CD4-positive, alpha-beta T cell treated with Interleukin-17A for 4 hours (primary cell): ENCODE measurements at places on chromosomes 4 and X.

DNA sequence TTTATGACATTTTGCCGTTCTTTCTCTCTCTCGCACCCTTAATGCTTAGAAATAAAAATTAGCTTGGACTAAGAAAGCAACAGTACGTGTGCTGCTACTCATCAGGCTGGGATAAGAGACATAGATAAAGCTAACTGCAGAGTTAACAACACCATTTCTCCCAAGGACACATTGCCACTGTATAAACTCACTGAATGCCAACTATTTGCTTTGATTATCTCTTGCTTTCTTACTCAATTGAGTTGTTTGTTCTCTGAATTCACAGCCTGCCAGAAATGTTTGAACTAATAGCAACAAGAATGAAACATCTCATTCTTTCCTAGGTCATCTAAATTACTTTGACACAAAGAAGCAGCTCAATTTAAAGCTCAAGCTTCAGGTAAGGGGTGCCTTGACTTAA is 34.6 kb downstream of the F8 start:
- no peak for DNase-seq

DNA sequence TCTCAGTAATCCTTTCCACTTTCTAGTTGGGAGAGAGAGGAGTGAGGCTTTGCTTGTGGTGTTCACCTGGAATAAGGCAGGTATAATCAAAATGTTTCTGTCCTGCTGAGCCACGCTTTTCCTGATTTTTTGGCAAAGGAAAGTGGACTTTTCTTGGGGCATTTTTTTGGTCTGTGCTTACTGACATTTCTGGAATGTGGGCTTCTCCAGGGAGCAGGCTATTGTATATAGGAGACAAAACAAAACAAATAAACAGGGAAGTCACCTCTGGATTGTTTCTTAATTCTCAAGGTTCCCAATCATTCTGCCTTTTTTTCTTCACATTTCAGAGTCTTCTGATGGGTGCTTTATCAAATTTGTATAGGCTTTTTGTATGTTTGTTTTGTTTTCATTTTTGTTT is 25.7 kb upstream of the RP2 start:
- DNase-seq: no peak

- DNase-seq: no peak
These were observed 488.9 kb upstream of the FAT1 start for GRCh38 chr4:187212446-187213080.

DNA sequence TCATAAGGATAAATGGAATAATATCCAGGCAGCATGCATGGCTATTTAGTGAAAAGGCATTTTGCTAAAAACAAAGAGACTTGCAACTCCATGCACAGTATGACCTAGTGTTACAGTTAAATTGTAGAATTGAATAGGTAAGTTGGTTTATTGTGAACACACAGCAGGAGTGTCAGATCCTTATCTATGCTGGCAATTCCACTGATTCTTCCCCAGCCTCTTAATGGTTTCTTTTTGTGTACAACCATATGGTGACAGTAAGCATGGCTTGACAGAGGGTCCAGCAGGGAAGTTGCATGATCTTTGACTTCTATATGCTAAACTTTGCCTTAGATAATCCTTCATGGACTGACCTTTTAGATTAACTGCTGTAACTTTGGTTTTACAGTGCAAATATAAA is 936.6 kb upstream of the EPHA5 start:
- DNase-seq: no peak

GRCh38 chr4:130449741-130450140 is 1353.8 kb downstream of the C4orf33 start:
- DNase-seq: no peak

- DNase-seq: no peak
These were observed 47.9 kb upstream of the PGRMC2 start for GRCh38 chr4:128335541-128335940.

DNA sequence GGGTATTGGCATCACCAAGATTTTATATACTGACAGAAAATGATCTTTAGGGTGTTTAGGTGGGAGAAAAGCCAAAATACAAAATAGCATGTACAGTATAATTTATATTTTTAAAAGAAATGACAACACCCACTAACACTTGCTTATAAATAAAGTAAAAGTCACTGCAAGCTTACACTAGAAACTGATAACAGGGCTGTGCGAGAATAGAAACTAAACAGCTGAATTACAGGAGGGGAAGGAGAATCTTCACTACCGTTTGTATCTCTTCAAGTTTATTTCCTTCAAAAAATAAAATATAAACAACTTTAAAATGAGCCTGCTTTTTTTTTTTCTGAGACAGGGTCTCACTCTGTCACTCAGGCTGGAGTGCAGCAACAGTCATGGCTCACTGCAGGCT is 22.8 kb downstream of the GRSF1 start:
- DNase-seq: no peak

DNA sequence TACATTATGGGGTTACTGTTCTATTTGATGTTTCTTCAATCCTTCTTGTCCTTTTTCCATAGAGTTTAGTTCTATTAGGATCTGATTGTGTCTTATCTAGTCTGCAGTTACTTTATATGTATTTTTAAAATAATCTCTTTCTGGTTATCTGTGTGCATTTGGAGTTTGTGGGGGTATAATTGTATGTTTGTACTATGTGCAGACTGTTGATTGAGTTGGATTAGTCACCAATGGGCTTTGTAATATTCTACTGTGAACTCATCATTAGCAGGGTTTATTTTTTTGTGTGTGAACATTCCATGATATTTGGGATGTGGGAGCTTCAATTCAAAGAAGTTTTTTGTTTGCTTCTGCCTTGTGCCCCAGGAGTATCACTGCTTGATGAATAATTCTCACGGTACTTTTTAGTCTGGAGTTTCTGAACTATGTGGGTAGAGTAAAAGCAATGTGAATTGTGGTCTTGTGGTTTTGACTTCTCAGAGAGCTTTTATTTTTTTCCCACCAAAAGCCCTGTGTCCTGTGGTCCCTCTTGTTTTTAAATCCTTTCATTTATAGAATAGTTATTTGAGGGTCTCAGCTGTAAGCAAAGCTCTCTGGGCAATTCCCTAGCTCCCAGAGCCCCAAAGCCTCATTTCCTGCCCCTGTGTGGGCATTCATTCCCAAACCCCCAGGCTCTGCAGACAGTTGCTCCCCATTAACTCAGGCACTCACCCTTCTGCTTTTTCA is 127.8 kb downstream of the PHKA2 start:
- DNase-seq: no peak

DNA sequence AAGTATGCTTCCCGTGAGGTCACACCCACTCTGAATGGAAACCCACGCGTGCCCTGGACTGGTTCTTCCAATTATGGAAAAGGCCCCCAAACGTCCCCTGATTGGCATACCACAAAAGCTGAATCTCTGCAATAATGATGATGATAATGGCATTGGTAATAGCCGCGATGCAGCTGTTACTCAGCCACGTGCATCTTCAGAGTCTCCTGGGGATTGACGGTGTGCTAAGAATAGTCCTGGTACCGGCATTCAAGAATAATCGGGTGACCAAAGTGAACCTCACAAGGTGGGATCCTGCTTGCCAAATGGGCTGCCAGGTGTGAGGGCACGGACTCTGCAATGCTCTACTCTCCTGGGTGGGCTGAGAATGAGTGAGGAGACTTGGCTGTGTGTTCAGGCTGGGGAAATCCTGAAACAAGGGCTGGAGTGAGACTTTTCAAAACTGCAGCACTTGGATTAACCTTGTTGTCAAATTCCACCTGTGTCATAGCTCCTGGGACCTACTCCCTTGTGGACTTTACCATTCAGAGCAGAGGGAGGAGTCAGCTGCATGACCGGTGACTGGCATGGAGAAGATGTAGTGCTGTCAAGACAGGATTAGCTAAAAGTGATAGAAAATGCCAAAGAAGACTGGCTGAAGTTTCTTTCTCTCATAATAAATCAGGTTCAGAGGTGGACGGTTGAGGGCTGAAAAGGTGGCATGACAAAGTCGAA is 615.4 kb downstream of the MID1IP1 start:
- DNase-seq: no peak

GRCh38 chr4:110793890-110794554 is 171.1 kb upstream of the PITX2 start:
- DNase-seq: no peak

- DNase-seq: no peak
These were observed 168.4 kb upstream of the TENM3 start for GRCh38 chr4:182074810-182075209.

DNA sequence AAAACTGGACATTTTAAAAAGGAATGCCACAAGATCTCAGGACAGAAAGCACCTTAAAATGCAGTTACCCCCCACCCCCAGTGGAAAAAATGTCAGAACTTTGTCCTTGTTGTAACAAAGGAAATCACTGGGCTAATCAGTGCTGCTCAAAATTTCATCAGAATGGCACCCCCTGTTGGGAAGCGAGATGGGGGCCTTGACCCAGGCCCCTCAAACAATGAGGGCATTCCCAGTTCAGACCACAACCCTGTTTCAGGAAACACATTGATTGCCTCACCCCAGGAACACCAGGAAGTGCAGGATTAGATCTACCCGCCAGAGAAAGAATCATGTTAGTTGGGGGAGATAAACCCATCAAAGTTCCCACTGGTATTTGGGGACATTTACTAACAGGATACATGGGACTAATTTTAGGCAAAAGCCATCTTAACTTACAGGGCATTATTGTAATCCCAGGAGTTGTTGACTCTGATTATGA is 16.4 kb downstream of the SPIN2B start:
- DNase-seq: no peak

DNA sequence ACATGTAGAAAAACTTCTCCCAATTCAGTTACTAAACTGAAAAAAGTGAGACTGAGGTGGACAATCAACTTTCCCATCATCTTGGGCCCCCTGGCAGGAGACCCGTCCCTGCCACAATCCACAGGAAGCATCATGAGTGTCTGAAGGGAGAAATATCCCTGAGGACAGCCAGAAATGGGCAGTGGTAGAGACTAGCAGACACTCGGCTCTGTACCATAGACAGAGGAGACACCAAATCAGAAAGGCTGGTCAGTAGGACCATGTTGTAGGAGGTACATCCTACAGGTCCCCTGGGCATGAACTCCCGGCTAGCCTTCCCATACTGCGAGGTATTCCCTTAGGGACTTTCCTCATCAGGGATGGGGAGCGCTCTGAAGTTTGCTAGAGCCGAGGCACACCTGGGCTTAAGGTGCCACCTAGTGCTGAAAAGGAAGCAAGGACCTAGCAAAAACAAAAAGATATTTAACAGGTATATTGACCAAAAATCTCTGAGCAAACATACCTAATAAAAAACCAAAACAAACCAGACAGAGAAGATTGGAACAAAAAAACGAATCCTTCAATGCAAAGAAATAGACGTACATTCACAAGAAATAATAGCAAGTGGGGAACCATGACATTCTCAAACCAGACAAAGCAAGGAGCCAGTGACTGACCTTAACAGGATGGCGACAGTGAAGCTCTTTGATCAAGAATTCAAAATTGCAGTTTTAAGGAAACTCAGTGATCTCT is 55.6 kb downstream of the HAUS3 start:
- no peak for DNase-seq

GRCh38 chr4:186900984-186901383 is 177.3 kb upstream of the FAT1 start:
- DNase-seq: no peak
